Activated CD4-positive, alpha-beta T cell treated with anti-CD3 and anti-CD28 coated beads, Interleukin-2, amount 10 ng/mL, durations not matched to agents 24 days and 14 days (primary cell): ENCODE measurements at places on chromosomes 5 and 9. TPM values are rescaled to one million over a fixed set of nuclear protein-coding genes. Genes with fewer than 3 reads are reported as not detected.

Gene SLC22A4
- 1.1 and 2.1 TPM in 2 replicates for total RNA-seq

Gene TOR2A
- total RNA-seq = 20.4 and 21.4 TPM in 2 replicates

Gene PHPT1
- total RNA-seq = 134 and 145 TPM in 2 replicates

GRCh38 chr9:88992556-88992955, 1.3 kb downstream of the S1PR3 start:
- DNase-seq = no peak

DNA sequence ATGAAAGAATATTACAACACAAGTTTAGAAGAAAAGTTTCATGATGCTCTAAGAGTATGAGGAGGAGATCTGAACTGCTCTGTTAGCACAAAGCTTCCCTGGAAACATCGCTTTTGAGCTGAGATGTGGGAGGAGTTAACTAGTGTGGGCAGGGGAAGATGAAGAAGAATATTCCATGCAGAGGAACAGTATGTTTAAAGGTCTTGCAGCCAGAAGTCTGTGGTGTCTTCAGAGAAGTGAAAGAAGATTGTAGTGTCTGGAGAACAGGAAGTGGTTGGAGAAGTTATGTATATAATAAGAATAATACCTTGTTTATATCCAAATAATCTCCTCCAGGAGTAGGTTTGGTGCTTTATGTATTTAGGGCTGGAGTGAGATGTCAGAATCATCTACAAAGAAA, 406.7 kb downstream of the MAN2A1 start:
- DNase-seq = no peak

DNA sequence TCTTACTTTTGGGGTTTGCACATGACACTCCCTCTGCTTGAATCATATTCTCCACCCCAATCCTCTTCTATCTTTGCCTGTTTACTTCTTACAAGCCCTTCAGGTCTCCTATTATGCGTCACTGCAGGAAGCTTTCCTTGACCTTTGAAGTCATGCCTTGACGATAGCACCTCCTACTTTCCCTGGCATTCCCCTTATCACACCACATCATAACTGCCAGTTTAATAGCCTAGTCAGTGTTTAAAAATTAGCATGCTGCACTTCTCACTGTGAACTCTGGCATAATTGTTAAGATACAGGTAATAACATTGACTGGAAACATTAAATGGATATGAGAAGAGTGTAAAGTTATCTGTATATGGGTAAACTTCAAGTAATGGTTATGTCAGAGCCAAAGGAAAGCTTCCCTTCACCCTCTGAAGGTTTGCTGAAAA, 37.1 kb upstream of the CEP120 start:
- DNase-seq = peak; percentile 70
